Activated CD8-positive, alpha-beta memory T cell treated with anti-CD3 and anti-CD28 coated beads, Interleukin-2, amount 50 U/mL, for 4 hours (primary cell): ENCODE measurements at places on chromosomes 12 and 14.

GRCh38 chr12:30106204-30106965, 322.6 kb upstream of the TMTC1 start:
- DNase-seq = no peak

GRCh38 chr12:7019043-7019569, 830 bp upstream of the LPCAT3 start:
- no peak for DNase-seq

DNA sequence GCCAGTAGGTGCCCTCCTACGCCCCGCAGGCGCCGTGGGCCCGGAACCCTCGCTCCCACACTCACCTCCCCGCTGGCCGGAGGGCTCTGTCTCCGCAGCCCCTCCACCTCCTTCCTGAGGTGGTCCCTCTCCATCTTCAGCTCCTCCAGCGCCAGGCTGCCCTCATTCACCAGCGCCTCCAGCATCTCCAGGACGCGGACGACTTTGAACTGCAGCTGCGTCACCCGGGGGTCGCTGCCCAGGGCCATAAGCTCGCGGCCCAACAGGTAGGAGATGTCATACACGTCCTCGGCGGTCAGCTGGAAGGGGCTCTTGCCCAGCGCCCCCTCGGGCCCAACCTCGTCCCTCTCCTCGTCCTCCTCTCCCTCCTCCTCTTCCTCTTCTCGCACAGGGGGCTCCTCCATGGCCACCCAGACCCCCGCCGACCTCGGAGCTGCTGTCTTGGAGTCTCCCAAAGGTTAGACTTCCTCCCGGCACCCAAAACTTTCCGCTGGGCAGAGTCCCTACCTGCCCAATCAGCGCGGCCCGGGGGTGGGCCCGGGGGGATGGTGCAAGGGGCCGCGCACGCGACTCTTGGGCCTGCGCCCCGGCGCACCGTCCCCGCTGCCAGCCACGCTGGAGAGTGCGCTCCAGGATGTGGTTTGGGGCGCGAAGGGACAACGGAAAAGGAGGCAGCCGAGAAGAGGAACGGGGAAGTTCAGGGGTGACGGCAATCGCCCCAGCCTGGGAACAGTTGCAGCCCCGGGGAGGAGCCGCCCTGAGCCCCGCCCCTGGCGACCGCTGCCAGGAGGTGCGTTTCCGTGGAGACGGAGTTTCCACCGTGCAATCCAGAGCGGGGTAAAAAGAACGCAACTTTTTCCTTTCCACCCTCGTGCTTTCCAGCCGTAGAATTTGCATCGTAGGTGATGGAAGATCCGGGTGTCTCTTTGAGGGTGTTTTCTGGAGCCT, at the start of gene RILPL2:
TSS of gene RILPL2 (minus strand) at position 668 of the 948 bp plus-strand sequence. CDS start at position 404, 264 bp downstream.
- DNase-seq = peak; percentile 92

GRCh38 chr14:99043756-99044155, 228.2 kb downstream of the BCL11B start:
- no peak for DNase-seq

GRCh38 chr12:127275416-127275815, 991.6 kb upstream of the TMEM132C start:
- no peak for DNase-seq

DNA sequence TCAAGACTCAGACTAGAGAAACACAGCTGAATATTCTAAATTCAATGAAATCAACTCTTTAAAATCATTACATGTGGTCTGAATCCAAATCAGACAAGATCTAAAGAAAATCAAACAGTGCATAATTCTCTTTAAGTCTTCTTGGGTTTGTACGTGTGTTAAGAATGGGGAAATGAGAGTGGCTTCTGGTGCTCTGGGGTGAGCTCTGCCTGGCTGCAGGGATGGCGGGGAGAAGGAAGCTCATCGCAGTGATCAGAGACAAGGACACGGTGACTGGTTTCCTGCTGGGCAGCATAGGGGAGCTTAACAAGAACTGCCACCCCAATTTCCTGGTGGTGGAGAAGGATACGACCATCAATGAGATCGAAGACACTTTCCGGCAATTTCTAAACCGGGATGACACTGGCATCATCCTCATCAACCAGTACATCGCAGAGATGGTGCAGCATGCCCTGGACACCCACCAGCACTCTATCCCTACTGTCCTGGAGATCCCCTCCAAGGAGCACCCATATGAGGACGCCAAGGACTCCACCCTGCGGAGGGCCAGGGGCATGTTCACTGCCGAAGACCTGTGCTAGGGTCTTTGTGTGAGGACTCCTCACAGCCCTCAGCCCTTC, 20.9 kb downstream of the SENP1 start:
- no peak for DNase-seq

DNA sequence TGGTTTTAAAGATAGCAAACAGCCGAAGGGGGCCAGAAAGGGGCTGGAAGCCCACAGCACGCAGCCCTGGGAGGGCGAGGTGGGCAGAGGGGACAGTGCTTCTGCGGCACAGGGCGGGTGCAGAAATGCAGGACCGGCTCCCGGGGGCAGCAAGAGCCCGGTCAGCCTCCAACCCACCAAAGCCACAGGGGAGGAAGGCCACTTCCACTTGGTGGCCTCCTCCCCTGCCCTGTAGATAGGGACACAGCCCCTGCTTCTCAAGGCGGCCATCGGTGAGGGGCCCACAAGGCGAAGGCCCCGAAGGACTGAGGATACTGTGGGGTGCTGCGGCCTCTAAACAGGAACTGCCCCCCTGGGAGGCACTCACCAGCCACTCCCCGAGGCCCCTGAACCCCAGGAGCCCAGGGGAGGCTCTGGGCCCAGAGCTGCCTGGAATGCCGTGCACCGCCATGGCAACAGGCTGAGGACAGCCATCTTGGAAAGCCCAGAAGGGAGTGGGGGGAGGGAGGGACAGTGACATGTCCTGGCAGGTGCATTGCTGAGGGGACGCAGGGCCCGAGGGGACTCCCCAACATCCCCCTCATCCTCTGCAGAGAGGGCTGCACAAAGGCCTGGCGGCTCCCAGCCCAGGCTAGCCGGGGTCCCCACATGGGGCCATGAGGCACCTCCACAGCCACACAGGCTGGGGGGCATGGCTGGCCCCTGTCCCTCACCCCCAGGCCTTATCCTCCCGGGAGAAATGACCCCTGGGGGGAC, 114.7 kb downstream of the NCOR2 start:
- no peak for DNase-seq

GRCh38 chr12:94504386-94504785, 44.7 kb upstream of the CEP83 start:
- DNase-seq = no peak

- no peak for DNase-seq
Observed at GRCh38 chr12:65004270-65004669, 116.8 kb downstream of the WIF1 start.

DNA sequence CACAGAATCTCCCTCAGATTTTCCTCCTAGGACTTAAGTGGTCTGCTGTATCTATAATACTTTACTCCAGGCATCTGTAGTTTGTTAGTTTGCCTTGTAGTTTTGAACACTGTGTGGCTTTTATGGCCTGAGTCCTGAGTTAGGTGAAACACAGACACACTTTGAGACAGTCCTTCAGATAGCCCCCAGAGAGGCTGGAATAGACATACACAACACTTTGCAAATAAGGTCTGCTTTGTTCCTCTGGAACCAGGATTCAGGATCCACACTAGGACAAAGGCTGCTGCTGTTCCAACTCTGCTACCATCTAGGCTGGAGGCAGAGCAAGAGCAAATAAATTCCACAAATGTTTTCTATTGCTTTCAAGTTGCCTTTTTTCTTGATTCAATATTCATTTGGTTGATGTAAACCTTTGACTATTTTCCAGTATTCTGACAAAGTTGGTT, 41.4 kb upstream of the INSM2 start:
- no peak for DNase-seq
